Upper lobe of right lung (tissue), 1 donor: ENCODE measurements at places on chromosomes 1 and 21. TPM values are rescaled to one million over a fixed set of nuclear protein-coding genes. Genes with fewer than 3 reads are reported as not detected.

Gene CTSS
- 533 TPM for total RNA-seq

Gene CFHR3
- total RNA-seq: 0.23 TPM

Gene RNF186
- total RNA-seq: not detected

Gene GJC2
- 6.9 TPM for total RNA-seq

Gene CDC7
- 4.3 TPM for total RNA-seq

Gene ANGPTL1
- 9.3 TPM for total RNA-seq

Gene VPS45
- 37.4 TPM for total RNA-seq

Gene C1orf226
- total RNA-seq: 7.1 TPM

Gene RBM11
- total RNA-seq: 1.7 TPM

Gene TMCO2
- not detected for total RNA-seq

Gene FLVCR1
- total RNA-seq: 11.3 TPM

Gene SEC22B
- total RNA-seq: 30.2 TPM

Gene RBM8A
- 102 TPM for total RNA-seq

Gene PIGR
- 700 TPM for total RNA-seq

Gene ITLN2
- 44.1 TPM for total RNA-seq

Gene DNTTIP2
- total RNA-seq: 49.0 TPM

Gene RGS18
- 9.1 TPM for total RNA-seq

Gene ST6GALNAC5
- total RNA-seq: 23.1 TPM
